Panc1 (cell line): ENCODE measurements at places on chromosomes 16 and 17. TPM values are rescaled to one million over a fixed set of nuclear protein-coding genes. Genes with fewer than 3 reads are reported as not detected.

- no peak for DNase-seq
These were observed 18.6 kb downstream of the ZDHHC7 start for GRCh38 chr16:84992717-84993075.

DNA sequence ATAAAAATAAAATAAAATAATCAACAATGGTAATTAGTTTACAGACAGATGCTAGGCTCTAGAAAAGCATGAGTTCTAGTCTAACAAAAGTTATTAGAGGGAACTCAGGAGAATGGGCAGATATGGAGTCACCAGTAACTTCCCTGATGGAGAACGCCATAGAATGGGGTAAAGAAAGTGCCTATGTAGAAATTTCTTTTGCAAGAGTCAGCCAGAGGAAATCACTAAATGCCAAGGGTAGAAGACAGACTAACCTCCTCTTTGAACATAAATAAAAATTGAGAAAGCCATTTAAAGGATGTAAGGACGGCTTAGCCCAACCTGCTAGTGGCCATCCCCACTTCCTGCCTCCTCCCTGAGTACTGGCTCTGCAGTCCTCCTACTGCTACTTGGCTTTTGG, 141.6 kb downstream of the VPS53 start:
- no peak for DNase-seq

DNA sequence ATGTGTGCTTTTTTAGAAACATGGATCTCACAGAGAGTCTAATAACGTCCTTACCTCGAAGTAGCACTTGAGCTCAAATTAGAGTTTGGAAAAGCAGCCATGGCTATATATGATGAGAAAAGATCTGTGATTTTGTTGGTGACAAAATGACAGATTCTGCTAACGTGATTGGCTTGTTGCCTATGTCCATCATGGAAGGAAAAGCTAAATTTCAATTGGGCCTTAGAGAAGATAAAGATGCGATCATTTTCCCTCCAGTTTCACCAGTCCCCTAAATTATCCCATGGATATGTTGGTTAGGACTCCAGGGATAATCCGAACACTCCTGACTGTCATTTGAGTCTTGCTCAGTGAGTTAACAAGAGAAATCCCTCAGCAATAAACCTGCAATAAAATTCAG, 175.8 kb downstream of the C16orf95 start:
- DNase-seq, result no peak

Gene MYO18A
- total RNA-seq, result 108 TPM

Gene CLEC3A
- total RNA-seq, result 0.23 TPM

Gene GAS7
- 0.05 TPM for total RNA-seq
